ENCODE measurements at places on chromosomes 3 and 15. TPM values are rescaled to one million over a fixed set of nuclear protein-coding genes. Genes with fewer than 3 reads are reported as not detected.

GRCh38 chr3:129114455-129114854 lies 7.1 kb downstream of the RAB43 start:
- H3K27ac ChIP-seq: peak overlapping the region; percentile 97
- no peaks in the 10 kb centered on the region for H3K27me3 ChIP-seq
- H3K4me1 ChIP-seq: peaks cover 87% of the 10 kb centered on the region
- no peak for DNase-seq
- H3K4me3 ChIP-seq: peak overlapping the region; percentile 67

- H3K27me3 ChIP-seq: peaks cover 11% of the 10 kb centered on the region
- no peaks in the 10 kb centered on the region for H3K36me3 ChIP-seq
- peaks cover 19% of the 10 kb centered on the region for H3K4me1 ChIP-seq
- no peak for DNase-seq
These were observed 3.7 kb upstream of the GRM2 start for GRCh38 chr3:51703068-51703760.

GRCh38 chr15:66882251-66883020 lies 180.4 kb downstream of the SMAD6 start:
- H3K27ac ChIP-seq: no peak overlapping the region
- H3K4me1 ChIP-seq: no peaks in the 10 kb centered on the region
- H3K4me3 ChIP-seq: no peak overlapping the region
- H3K27me3 ChIP-seq: no peaks in the 10 kb centered on the region
- no peaks in the 10 kb centered on the region for H3K36me3 ChIP-seq

DNA sequence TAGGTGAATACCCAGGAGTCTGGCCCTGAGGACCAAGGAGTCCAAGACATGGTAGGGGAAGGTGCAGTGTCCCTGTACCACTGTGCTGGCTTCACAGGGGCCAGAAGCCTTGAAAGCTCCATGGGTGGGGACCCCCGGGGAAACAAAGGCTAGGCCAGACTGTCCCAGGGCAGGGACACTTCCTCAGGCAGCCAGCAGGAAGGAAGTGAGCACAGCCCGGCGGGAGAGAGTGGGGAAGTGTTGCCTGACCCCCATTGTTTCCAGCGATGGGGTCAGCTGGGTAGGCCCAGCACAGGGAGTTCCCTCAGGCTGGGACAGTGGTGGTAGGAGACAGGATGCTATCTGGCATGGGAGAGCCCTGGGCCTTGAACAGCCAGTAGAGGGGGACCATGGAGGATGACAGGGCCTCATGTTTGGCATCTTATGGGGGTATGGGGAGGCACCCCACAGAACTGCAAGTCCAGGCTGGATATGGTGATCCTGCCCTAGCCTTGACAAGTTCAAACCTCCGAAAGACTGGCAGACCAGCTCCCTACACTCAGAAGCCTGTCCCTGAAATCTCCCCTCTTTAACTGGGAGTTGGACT lies 1.2 kb upstream of the HYAL2 start:
- H3K4me1 ChIP-seq: peaks cover 51% of the 10 kb centered on the region
- no peak overlapping the region for H3K4me3 ChIP-seq
- no peaks in the 10 kb centered on the region for H3K27me3 ChIP-seq
- no peak for DNase-seq

GRCh38 chr15:79812541-79812940 lies 84.3 kb downstream of the MTHFS start:
- no peak overlapping the region for H3K4me3 ChIP-seq
- H3K27me3 ChIP-seq: peaks cover 5% of the 10 kb centered on the region
- H3K36me3 ChIP-seq: no peaks in the 10 kb centered on the region

- H3K27ac ChIP-seq: peak overlapping the region; percentile 99
- H3K4me1 ChIP-seq: peaks cover 32% of the 10 kb centered on the region
- H3K27me3 ChIP-seq: no peaks in the 10 kb centered on the region
- H3K36me3 ChIP-seq: peaks cover 61% of the 10 kb centered on the region
- no peak for DNase-seq
These were observed 2.4 kb downstream of the CISH start for GRCh38 chr3:50609071-50609762.

- H3K36me3 ChIP-seq: peaks cover 15% of the 10 kb centered on the region
- peaks cover 43% of the 10 kb centered on the region for H3K4me1 ChIP-seq
- no peaks in the 10 kb centered on the region for H3K27me3 ChIP-seq
- peak overlapping the region; percentile 24 for H3K4me3 ChIP-seq
- peak; percentile 51 for DNase-seq
These were observed 73.0 kb downstream of the SUMF1 start for GRCh38 chr3:4394048-4394447.

DNA sequence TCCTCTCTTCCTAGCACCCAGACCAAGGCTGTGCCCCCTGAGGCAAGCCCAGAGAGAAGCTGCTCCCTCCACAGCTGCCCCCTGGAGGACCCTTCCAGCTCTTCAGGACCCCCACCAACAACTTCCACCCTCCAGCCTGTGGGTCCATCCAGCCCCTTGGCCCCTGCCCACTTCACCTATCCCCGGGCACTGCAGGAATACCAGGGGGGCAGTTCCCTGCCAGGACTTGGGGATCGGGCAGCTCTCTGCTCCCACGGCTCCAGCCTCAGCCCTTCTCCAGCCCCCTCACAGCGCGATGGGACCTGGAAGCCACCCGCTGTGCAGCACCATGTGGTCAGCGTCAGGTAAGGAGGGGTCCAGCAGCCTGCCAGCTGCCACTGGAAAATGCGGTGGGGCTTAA lies 5.6 kb downstream of the DISP2 start:
- peaks cover 5% of the 10 kb centered on the region for H3K27me3 ChIP-seq
- DNase-seq: no peak
- no peak overlapping the region for H3K4me3 ChIP-seq
- peaks cover 19% of the 10 kb centered on the region for H3K4me1 ChIP-seq

- no peak for DNase-seq
- H3K4me3 ChIP-seq: no peak overlapping the region
- H3K27ac ChIP-seq: no peak overlapping the region
- H3K4me1 ChIP-seq: peaks cover 53% of the 10 kb centered on the region
- no peaks in the 10 kb centered on the region for H3K27me3 ChIP-seq
These were observed 19.8 kb downstream of the MAPKBP1 start for GRCh38 chr15:41794081-41794480.

- H3K27ac ChIP-seq: no peak overlapping the region
- H3K36me3 ChIP-seq: no peaks in the 10 kb centered on the region
- H3K4me3 ChIP-seq: no peak overlapping the region
- DNase-seq: no peak
- H3K27me3 ChIP-seq: no peaks in the 10 kb centered on the region
These were observed 184.1 kb downstream of the ADAMTSL3 start for GRCh38 chr15:83837945-83838571.

- peak overlapping the region; percentile 95 for H3K4me3 ChIP-seq
- H3K36me3 ChIP-seq: peaks cover 2% of the 10 kb centered on the region
- peak; percentile 37 for DNase-seq
- peaks cover 18% of the 10 kb centered on the region for H3K4me1 ChIP-seq
- H3K27me3 ChIP-seq: no peaks in the 10 kb centered on the region
These were observed 942 bp downstream of the ELP6 start for GRCh38 chr3:47512416-47513124.

DNA sequence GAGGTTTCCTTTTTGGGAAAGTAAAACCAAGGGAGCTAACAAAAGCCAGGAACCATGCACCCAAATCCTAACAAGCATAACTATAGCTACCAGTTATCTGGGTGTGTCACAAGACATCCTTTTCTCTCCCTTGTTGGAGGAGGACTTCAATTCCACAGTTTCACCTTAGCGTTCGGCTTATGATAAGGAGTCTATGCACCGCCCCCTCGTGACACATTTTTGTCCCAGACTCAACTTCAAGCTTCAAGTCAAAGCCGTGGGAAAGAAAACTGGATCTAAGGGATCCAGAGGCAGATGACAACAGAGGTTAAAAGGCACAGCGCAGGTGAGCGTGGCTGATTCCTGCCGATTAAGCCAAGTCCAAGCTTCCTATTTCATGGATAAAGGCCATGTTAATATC lies 13.9 kb upstream of the FXR1 start:
- H3K4me3 ChIP-seq: no peak overlapping the region
- H3K27ac ChIP-seq: no peak overlapping the region
- no peak for DNase-seq

- no peak for DNase-seq
- peaks cover 13% of the 10 kb centered on the region for H3K4me1 ChIP-seq
- peaks cover 23% of the 10 kb centered on the region for H3K27me3 ChIP-seq
These were observed 5.0 kb downstream of the WNT7A start for GRCh38 chr3:13874891-13875290.

DNA sequence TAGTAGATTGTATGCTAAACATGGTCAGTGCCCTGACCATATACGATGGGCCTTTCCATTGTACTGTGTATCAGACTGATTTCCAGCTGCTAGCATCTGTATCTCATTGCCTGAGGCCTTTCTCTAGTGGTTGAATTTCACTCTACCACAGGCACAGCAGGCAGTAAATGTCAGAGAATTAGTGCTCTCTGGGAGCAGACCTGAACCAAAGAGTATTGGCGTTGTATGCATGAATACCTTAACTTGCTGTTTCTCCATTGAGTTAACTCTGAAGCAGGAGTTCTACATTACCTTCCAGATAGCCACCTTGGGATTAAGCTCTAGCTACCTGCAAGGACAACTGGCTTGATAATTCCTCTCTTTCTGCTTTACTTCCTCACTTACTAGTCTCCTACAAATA lies 439.2 kb upstream of the EPHA3 start:
- no peaks in the 10 kb centered on the region for H3K27me3 ChIP-seq
- no peaks in the 10 kb centered on the region for H3K4me1 ChIP-seq
- DNase-seq: no peak
- H3K27ac ChIP-seq: no peak overlapping the region
- no peak overlapping the region for H3K4me3 ChIP-seq
- H3K36me3 ChIP-seq: no peaks in the 10 kb centered on the region

- no peak overlapping the region for H3K27ac ChIP-seq
- H3K27me3 ChIP-seq: no peaks in the 10 kb centered on the region
- no peak overlapping the region for H3K4me3 ChIP-seq
- DNase-seq: no peak
These were observed 153.8 kb upstream of the CTNNB1 start for GRCh38 chr3:41045491-41045890.

- peak overlapping the region; percentile 35 for H3K27ac ChIP-seq
- no peaks in the 10 kb centered on the region for H3K36me3 ChIP-seq
- no peak overlapping the region for H3K4me3 ChIP-seq
- DNase-seq: no peak
- no peaks in the 10 kb centered on the region for H3K4me1 ChIP-seq
These were observed 25.8 kb downstream of the USP4 start for GRCh38 chr3:49313896-49314688.

DNA sequence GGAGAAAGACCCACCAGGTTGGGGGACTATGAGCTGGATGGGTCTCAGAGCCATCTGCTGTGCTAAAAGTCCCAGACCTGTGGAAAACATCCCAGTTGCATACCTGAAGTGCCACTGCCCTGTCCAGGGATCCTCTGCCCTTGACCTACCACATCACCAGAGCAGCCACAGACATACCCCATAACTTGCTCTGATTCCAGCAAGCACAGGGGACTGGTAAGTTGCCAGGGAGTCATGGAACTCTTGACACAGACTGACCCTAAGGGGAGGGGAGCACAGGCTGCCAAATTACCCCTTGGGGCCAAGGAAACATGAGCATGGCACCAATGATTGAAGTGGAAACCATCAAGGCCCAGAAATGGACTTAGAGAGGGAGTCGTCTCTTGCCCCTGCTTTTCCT lies 1335.1 kb upstream of the ALCAM start:
- no peak overlapping the region for H3K27ac ChIP-seq
- no peak for DNase-seq
- H3K36me3 ChIP-seq: no peaks in the 10 kb centered on the region
- no peaks in the 10 kb centered on the region for H3K4me1 ChIP-seq
- no peaks in the 10 kb centered on the region for H3K27me3 ChIP-seq
- no peak overlapping the region for H3K4me3 ChIP-seq

- no peak overlapping the region for H3K4me3 ChIP-seq
- no peaks in the 10 kb centered on the region for H3K36me3 ChIP-seq
- no peaks in the 10 kb centered on the region for H3K27me3 ChIP-seq
- no peaks in the 10 kb centered on the region for H3K4me1 ChIP-seq
These were observed 521.8 kb upstream of the CNTN3 start for GRCh38 chr3:75136100-75136897.

DNA sequence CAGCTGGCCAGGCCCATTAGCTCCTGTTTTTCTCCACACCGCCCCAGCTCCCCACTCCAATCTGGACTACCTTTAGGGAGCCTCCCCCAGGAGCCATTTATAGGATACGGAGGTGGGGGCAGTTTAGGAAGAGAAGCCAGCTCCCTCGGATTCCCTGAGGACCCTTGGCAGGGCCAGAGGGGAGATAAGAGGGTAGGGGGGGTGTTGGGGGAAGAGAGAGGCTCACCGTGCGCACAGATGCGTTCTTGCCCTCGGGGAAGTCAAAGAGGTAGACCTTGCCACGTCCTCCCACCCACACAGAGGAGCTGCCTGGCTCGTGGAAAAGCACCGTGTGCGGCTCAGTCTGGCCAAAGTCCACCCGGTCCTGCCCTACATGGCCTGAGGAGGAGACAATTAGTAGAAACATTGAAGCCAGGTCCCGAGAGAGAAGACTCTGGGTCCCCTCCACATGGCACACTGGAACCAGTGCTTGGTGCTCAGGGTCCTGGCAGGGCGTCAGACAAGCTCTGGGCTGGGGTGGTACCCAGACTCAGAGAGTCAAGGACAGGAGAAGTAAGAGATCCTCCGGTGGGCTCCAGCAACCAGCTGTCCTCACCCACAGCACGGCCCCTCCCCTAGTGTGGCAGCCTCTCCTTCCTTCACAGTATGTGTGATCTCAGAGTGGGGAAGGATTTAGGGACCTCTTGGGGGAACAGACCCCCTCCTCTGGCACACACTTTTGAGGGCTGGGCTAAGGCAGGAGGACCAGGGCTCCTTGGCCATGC lies 15.0 kb downstream of the SEMA7A start:
- peaks cover 69% of the 10 kb centered on the region for H3K4me1 ChIP-seq
- H3K27ac ChIP-seq: no peak overlapping the region
- DNase-seq: no peak
- peaks cover 6% of the 10 kb centered on the region for H3K36me3 ChIP-seq
- H3K4me3 ChIP-seq: no peak overlapping the region
- no peaks in the 10 kb centered on the region for H3K27me3 ChIP-seq

DNA sequence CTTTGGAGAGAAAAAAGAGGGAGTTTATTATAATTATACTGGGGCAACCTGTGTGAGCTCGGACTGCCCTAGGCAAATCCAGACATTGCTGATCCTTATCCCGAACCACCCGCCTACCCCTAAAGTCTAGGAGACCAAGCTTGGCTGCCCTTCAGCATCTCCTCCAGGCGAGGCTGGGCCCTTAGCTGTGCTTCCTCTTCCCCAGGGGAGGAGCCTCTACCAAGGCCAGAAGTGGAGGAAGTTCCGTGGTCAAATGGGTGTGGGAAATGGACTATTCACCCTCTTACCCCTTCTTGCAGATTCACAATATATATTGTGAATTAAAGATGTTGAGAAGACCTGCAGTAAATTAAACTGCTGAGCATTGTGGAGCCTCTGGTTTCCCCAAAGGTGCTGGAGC lies 158.3 kb upstream of the HES1 start:
- no peak overlapping the region for H3K27ac ChIP-seq
- H3K27me3 ChIP-seq: peaks cover 25% of the 10 kb centered on the region
- H3K36me3 ChIP-seq: no peaks in the 10 kb centered on the region
- no peak overlapping the region for H3K4me3 ChIP-seq
- peaks cover 5% of the 10 kb centered on the region for H3K4me1 ChIP-seq

The RNF111 gene
- total RNA-seq: 27.9 TPM

The GOLGA8M gene
- 0.89 TPM for total RNA-seq

The PTX3 gene
- 0.65 TPM for total RNA-seq

The SGO1 gene
- total RNA-seq: 31.5 TPM

The SERPINI2 gene
- total RNA-seq: not detected

The SCAANT1 gene
- total RNA-seq: not detected

The PLOD2 gene
- 0.17 TPM for total RNA-seq

The CCDC39 gene
- not detected for total RNA-seq

The C3orf70 gene
- total RNA-seq: not detected

The RNU5B-1 gene
- not detected for total RNA-seq

The KBTBD13 gene
- total RNA-seq: not detected

The C2CD4A gene
- total RNA-seq: 1.8 TPM

The OR5K2 gene
- total RNA-seq: not detected

The CAMP gene
- not detected for total RNA-seq

The PAK6 gene
- 0.51 TPM for total RNA-seq

The AMIGO3 gene
- 0.72 TPM for total RNA-seq

Measured in activated T-cell treated with anti-CD3 and anti-CD28 coated beads, Interleukin-2, amount 50 U/mL, for 72 hours (primary cell).